ENCODE measurements at places on chromosomes 4 and X.

GRCh38 chrX:120402369-120402768 is 40.5 kb downstream of the ATP1B4 start:
- no peak for DNase-seq

DNA sequence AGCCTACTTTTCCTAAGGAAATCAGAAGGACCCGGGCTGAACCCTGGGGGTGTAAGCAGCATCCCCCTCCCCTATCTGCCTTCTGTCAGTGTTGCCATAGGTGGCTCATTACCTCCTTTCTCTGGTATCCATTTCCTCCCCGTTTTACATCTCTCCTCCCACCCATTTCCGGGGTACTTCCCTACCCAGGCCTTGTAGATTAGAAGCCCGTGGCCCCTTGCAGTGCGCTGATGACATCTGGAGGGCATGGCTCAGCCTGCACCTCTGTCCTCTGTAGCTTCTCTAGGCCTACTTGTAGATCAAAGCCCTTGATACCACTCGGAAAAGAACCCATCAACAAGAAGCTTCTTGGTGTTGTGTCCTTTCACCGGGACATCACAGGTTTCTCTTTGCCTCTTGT is 71.8 kb downstream of the NBDY start:
- DNase-seq = peak; percentile 42

- DNase-seq = no peak
Observed at GRCh38 chr4:39154009-39154408, 28.3 kb upstream of the WDR19 start.

DNA sequence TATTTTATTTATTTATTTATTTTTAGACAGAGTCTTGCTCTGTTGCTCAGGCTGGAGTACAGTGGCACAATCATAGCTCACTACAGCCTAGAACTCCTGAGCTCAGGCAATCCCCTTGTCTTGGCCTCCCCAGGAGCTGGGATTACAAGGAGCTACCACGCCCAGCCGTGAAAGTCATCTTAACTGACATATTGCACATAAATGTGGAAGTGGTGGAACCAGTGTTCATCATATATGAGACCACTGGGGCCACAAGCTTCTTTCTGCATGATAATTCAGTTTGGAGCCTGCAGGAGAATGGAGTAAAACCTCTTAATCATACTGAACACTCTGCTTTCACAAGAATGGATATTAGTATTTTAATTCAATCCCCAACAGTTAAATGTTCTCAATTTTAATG is 12.5 kb upstream of the CTSO start:
- DNase-seq = no peak

GRCh38 chrX:67724359-67725110 is 180.7 kb downstream of the AR start:
- no peak for DNase-seq
